ENCODE measurements at places on chromosomes 2 and 18.

DNA sequence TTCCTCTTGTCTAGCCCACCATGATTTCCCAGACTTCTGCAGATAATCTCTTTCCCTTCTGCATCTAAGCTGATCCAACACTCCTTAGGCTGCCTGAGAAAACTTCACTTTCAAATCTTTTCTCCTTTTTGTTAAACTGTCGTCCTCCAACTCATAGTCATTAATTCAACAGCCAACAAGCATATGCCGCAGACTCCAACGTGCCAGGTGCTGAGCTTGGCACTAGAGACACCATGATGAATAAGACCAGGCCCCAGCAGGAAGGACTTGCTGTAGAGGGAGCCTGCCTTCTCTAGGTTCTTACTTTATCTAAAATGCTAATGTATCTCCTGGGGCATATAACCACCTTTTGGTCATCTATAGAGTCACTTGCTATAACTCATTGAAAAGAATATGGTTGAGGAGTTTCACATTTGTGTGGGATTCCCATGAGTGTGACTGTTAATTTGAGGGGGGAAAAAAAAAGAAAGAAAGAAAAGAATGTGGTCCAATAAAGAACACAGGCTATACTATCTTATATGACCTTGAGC, 51.0 kb downstream of the ANKRD44 start:
- H3K27me3 ChIP-seq = no peaks in the 10 kb centered on the region
- no peak overlapping the region for H3K27ac ChIP-seq
- no peak overlapping the region for H3K4me3 ChIP-seq
- H3K4me1 ChIP-seq = peaks cover 37% of the 10 kb centered on the region
- no peaks in the 10 kb centered on the region for H3K36me3 ChIP-seq
- DNase-seq = no peak

GRCh38 chr2:39938035-39938835, 159.2 kb upstream of the THUMPD2 start:
- H3K27me3 ChIP-seq = no peaks in the 10 kb centered on the region
- DNase-seq = no peak
- H3K36me3 ChIP-seq = no peaks in the 10 kb centered on the region
- H3K27ac ChIP-seq = no peak overlapping the region
- no peaks in the 10 kb centered on the region for H3K4me1 ChIP-seq

GRCh38 chr18:38648179-38648578, 1082.6 kb upstream of the CELF4 start:
- DNase-seq = no peak
- no peaks in the 10 kb centered on the region for H3K4me1 ChIP-seq
- no peak overlapping the region for H3K27ac ChIP-seq
- no peaks in the 10 kb centered on the region for H3K27me3 ChIP-seq
- no peak overlapping the region for H3K4me3 ChIP-seq
- H3K36me3 ChIP-seq = no peaks in the 10 kb centered on the region

DNA sequence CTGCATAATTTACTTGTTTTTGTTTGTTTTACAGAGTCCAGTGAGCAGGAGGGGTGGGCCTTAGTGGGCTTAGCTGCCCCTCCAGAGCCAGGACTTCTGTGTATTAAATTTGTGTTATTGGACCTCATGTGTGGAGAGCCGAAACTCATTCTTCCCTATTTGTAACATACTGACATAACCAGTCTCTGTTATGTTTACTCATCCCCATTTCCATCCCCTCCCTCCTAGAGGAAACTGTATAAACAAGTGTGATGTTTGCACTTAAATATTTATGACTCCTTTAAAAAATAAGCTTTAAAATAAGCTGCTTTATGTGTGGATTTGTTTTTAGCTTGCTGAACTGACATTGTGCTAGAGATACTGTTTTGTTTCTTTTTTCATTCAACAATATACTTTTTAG, 13.8 kb downstream of the ZNF512 start:
- DNase-seq = no peak
- H3K4me1 ChIP-seq = no peaks in the 10 kb centered on the region
- no peak overlapping the region for H3K4me3 ChIP-seq
- H3K27me3 ChIP-seq = no peaks in the 10 kb centered on the region

DNA sequence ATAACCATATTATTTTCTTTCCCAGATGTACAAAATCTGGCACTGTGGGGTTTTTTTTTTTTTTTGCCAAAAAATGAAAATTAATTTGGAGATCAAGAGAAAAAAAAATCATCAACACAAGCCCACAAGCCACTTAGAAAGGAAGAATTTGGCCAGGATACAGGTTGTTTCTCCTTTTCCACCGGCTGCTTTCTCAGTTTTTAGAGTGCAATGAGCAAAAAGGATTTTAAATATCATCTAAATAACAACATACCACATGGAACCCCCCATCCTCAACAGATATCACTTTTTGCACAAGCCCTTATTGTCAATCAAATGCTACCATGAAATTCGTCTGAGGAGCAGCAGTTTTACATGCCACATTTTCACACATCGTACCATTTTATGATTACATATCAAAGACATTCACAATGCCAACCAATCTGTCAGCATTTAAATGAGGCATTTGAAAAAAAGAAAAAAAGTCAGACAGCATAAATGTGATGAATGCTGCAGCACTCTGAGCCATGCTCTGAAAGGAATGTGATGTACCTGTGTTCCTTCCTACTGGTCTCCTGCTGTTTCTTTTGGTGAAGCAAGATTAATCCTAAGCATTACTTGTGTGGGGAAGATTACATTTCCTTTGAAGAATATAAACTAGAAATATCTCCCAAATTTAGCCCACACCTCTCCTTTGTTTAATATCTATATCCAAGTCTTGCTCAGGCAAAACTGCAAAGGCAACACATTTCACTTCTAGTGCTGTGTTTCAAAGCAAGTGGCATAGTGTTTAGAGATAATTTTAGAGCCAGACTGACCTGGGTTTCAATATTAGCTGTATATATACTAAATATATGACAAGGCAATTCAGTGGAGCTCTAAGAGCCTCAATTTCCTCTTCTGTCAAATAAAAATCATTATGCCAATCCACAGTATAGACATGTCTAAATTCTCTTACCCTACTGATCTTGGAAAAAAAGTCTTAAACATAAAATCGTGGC, 391.3 kb downstream of the CMPK2 start:
- no peaks in the 10 kb centered on the region for H3K4me1 ChIP-seq
- no peaks in the 10 kb centered on the region for H3K27me3 ChIP-seq
- H3K36me3 ChIP-seq = no peaks in the 10 kb centered on the region
- DNase-seq = no peak
- no peak overlapping the region for H3K4me3 ChIP-seq

DNA sequence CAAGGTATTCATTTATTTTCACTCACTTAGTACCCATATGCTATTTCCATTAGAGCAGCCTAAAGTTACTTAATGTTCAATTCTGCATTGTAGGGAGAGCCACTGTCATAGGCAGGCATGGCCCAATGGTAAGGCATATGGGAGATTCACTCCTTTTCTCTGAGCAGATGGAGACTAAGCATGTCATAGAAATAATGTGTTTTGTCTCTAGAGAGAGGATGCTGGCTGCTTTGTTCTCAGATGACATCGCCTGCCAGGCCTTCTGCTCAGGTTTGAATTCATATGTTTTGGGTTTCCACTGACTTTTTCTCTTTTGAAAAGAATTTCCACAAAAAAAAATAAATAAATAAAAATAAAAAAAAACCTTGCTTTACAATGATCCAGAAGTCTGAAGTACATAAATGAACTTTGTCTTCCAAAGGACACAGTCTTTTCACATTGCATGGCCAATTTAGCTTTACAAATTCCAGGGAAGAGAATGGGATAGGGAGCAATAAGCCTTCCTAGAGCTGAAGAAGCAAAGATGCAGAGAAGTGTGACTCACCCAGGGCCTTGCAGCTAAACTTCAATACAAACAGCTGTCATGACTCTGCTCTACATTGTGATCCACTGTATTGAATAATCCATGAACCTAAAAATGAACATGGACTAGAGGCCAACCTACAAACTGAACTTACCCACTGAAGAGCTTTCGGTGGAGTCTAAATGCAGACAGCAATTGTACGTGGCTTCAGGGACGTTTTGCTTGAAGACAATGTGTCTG, 422.5 kb downstream of the CMPK2 start:
- H3K27ac ChIP-seq = no peak overlapping the region
- no peak overlapping the region for H3K4me3 ChIP-seq
- no peaks in the 10 kb centered on the region for H3K27me3 ChIP-seq
- H3K36me3 ChIP-seq = no peaks in the 10 kb centered on the region
- DNase-seq = no peak

GRCh38 chr2:219059375-219059724, 1.4 kb downstream of the IHH start:
- no peaks in the 10 kb centered on the region for H3K36me3 ChIP-seq
- no peak for DNase-seq
- peaks cover 30% of the 10 kb centered on the region for H3K4me1 ChIP-seq

DNA sequence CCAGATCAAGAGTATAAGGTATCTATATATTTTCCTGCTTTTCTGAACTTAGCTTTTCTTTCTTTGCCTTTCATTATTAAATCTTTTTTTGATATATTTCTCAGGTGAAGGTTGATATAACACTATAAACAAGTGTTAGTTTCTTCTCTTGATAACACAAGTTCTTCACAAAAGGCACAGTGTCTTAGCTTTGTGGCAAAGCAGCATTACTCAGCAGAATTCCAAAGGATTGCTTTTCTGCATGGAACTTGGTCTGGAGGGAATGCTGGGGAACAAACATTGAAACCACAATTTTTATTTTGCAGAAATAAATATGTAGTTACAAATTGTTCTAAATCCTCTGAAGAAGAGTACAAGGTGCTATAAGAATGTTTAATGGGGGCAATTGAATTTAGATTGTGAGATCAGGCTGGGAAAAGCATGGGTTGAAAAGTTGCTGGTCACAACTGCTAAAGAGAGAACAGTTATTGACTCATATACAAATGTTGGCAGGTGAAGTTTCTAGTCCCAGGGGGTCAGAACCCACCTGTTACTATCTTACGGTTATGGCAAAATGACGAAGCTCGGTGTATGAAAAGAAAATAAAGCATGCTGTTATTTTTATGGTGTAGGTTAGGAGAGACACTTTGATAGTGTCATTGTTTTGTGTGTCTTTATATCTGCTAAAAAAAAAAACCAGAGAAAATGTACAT, 68.2 kb downstream of the UBR3 start:
- H3K36me3 ChIP-seq = peaks cover 4% of the 10 kb centered on the region
- H3K4me1 ChIP-seq = peaks cover 11% of the 10 kb centered on the region
- H3K27ac ChIP-seq = no peak overlapping the region
- DNase-seq = no peak
- H3K27me3 ChIP-seq = no peaks in the 10 kb centered on the region
- no peak overlapping the region for H3K4me3 ChIP-seq

- H3K4me1 ChIP-seq = no peaks in the 10 kb centered on the region
- H3K27ac ChIP-seq = no peak overlapping the region
- H3K4me3 ChIP-seq = no peak overlapping the region
- H3K36me3 ChIP-seq = no peaks in the 10 kb centered on the region
- no peak for DNase-seq
Observed at GRCh38 chr2:17196380-17196779, 321.9 kb downstream of the RAD51AP2 start.

- peak; percentile 11 for DNase-seq
- peak overlapping the region; percentile 97 for H3K27ac ChIP-seq
- no peaks in the 10 kb centered on the region for H3K27me3 ChIP-seq
- no peaks in the 10 kb centered on the region for H3K36me3 ChIP-seq
Observed at GRCh38 chr2:65430603-65431420, 1.6 kb downstream of the SPRED2 start.

DNA sequence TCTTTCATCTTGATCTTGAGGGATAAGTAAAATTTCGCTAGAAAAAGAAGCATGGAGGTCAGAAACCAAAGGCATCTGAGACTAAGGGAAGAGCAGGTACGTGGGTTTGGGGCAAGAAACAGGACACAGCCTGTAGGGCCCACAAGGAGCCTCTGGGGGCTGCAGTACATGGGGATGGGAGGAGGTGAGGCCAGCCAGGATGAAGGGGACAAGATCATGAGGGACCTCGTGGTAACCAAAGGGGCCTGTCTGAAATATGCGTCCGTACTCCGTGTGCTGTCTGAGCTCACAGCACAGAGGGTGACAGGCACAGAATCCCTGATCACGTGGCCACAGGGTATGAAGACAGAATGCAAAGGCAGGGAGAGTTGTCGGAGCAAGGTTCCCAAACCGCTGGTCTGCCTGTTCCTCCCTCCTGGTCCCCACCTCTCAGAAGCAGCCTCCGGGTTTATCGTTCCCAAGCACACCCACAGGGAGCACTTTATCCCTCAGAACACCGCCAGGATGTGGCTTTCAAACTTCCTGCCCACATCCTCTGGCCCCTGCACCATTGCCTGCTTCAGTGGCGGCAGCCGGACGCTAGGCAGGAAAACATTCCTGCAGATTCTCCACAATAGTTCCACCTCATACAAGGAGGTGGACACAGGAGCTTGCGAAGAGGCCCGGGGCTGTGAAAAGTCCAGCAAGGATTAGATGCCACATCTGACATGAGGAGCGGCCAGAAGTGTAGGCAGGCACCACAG, 12.0 kb downstream of the TMEM163 start:
- no peak overlapping the region for H3K27ac ChIP-seq
- H3K36me3 ChIP-seq = no peaks in the 10 kb centered on the region
- DNase-seq = no peak
- peak overlapping the region; percentile 2 for H3K4me3 ChIP-seq
- H3K27me3 ChIP-seq = no peaks in the 10 kb centered on the region

- H3K27me3 ChIP-seq = no peaks in the 10 kb centered on the region
- H3K27ac ChIP-seq = no peak overlapping the region
- DNase-seq = no peak
- no peaks in the 10 kb centered on the region for H3K4me1 ChIP-seq
Observed at GRCh38 chr2:30454571-30454970, 7.5 kb downstream of the LCLAT1 start.

DNA sequence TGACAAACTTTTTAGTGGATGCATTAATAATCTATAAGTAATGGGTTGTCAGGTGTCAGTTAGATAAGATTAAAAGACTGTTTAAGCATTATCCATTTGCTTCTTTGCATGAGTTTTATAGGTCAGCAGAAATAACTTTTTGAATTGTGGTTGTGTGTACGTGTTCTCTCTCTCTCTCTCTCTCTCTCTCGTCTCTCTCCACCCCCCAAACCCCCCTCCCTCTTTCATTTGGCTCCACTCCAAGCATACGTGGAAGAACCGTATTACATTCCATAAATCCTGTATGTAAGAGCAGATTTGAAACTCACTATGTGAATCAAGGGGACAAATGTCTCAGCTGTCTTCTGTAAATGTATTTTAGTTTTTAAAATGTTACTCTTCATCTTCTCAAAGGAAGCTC, 120.2 kb downstream of the MEIS1 start:
- H3K27me3 ChIP-seq = no peaks in the 10 kb centered on the region
- no peaks in the 10 kb centered on the region for H3K36me3 ChIP-seq
- DNase-seq = no peak
- peak overlapping the region; percentile 82 for H3K27ac ChIP-seq
- peaks cover 52% of the 10 kb centered on the region for H3K4me1 ChIP-seq

Measured in thoracic aorta (tissue), 2 donors.